ENCODE measurements at places on chromosomes 2 and 18.
A peak's percentile ranks its signal among the peaks of the same experiment; 100 is the strongest.

DNA sequence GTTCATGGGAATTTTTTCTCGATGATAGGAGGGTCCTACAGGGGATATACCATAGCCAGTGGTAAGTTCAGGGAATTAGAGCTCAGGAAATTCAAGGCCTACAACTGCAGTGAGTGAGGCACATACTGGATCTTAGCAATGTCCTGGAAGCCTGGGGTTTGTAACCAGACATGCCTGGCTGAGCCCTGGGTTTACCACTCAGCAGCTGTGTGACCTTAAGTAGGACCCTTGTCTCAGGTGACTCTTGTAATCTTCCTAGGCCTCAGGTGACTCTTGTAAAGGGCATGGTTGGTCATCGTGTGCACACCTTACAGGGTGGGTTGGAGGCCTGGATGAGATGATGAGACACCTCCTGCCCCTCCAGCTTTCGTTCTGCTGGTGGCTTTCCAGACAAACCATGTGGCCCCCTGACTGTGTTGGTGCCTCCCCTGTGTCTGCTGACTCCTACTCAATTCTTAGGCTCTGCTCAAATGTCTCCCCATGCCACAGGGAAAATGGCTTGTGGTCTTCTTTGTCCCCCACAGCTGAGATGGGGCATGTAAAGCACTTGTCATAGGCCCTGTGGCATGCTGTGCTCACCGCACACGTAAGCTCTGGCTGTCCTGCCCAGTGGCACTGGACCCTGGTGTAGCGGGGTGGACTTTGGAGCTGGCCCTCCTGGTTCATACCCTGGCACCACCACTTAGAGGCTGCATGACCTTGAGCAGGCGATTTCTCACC lies 94.1 kb downstream of the FHOD3 start:
- no peak for DNase-seq

DNA sequence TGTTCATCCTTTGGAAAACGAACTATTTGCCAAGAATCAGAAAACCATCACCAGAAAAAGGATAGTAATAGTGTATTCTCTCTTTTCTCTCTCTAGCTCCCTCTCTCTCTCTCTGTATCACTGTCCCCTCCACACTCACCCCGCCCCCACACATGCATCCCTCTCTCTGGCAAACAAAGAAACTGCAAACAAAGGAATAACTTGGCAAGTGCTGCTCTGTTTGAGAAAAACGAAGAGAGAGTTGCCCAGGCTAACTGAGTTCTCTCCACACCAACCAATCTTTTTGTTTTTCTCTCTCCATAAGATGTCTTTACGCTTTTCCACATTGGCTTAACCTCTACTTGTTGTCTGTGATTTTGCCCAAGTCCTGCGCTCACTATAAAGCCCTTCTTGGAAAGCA lies 316.2 kb downstream of the EPHA4 start:
- no peak for DNase-seq

DNA sequence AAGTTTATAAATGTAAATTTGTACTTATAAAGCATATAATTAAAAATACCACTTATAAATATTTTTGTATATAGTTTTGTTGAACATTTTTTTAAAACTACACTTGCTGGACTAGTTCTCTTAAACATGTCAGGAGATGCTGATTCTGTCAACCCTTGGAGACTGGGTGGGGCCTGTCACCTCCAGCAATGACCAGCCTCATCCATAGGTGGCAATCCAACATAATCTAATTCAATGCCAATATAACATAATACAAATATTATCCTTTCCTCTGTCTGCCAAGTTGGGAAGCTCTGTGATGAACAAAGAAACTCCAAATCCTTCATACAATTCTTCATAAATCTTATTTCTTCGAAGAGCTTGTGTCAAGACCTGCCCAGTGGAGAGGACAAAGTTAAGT lies 140.4 kb downstream of the RBMS1 start:
- DNase-seq: no peak

GRCh38 chr2:111946294-111947114 lies 48.1 kb downstream of the MERTK start:
- peak; percentile 14 for DNase-seq

- no peak for DNase-seq
Observed at GRCh38 chr2:182245963-182246362, 180.9 kb downstream of the PDE1A start.

DNA sequence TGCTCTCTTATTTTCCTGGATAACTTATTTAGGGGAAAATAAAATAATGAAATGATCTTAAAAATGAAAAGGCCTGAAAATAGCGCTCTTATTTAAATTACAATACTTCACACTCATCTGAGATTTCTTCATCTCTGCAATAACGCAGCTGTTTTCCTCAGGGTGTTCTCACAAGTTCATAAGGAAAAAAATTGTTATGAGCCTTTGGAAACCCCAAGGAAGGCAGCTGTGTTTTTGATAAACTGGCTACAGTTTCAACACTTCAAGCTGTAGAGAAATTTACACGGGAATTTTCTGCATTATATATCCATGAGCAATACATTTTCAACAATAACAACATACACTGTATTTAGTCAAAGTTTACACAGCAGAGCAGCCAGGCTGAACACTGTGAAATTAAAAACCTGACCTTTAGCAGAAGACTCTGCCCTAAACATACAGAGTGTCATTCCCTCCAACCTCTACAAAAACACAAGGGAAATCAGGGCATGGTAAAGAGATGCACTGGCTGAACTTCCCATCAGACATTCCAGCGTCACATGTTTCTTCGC lies 959.6 kb downstream of the SLC4A3 start:
- DNase-seq: no peak

GRCh38 chr2:236217926-236218325 lies 46.3 kb downstream of the ASB18 start:
- DNase-seq: no peak

GRCh38 chr2:2683606-2684224 lies 352.6 kb upstream of the MYT1L start:
- DNase-seq: no peak

- DNase-seq: peak; percentile 64
Observed at GRCh38 chr2:19256121-19256601, 102.3 kb downstream of the OSR1 start.

DNA sequence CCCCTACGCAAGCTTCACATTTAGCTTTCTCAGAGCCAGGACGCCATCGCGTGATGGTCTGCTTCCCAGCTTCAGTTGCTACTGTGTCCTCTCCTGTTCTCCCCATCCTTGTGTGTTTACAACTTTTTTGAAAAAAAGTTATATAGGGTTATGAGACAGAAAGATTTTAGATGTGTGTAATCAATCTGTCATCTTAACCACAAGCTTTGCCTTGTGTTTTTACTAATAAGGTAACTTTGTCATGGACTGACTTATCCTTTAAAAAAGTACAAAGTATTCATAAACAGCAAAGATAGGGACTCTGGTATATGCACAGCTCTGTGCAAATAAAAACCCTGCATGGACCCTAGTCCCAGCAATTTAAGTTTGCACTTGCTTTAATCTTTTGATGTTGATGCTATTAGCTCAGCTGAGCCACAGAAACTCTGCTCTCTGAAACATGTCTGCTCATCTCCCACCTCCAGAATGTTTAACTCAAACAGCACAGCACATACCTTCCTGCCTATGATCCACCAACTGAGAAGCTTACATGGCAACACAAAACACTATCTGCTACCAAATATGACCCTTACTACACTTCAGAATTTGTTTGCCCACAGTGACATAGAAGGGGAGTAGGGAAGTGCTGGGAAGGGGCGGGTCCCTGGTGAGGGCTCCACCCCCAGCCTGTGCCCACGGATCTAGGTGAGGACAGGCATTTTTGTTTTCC lies 42.7 kb downstream of the SAP130 start:
- no peak for DNase-seq

- no peak for DNase-seq
Observed at GRCh38 chr2:34949316-34949715, 1350.2 kb upstream of the FAM98A start.

GRCh38 chr2:182666674-182667314 lies 49.3 kb upstream of the DNAJC10 start:
- no peak for DNase-seq

DNA sequence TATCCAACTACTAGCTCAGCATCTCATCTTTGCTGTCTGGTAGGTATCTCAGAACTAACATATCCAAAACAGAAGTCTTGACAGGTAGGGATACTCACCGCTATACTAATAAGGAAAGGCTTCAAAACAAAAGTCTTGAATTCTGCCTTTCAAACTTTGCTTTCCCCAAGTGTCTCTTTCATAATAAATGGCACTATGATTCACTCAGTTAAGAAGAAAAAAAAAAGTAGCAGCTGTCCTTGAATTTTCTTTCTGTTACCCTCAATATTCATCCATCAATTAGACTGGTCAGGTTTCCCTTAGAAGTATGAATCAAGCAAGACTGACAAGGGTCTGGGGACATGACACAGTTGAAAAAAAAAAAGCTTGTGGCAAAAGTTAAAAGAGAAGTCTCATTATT lies 175.1 kb downstream of the GULP1 start:
- no peak for DNase-seq

DNA sequence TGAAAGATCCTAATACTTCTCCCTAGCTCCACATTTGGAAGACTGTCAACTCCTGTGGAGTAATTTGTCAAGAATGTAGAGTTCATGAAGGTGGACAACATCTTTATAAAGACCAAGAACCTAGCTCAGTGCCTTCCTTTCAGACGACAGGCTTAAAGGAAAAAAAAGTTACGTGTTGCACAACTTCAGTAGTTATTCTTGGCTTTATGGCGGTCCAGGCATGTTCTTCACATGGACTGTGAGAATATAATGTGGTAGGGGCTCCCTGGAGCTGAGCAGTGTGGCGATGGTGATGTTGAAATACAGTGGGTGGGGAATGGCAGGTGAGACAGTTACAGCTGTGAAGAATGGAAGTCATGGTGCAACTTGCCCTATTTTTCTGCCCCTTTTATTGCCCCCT lies 3.9 kb downstream of the TAF1B start:
- DNase-seq: no peak

GRCh38 chr2:178990533-178991241 lies 59.2 kb downstream of the CCDC141 start:
- DNase-seq: no peak

DNA sequence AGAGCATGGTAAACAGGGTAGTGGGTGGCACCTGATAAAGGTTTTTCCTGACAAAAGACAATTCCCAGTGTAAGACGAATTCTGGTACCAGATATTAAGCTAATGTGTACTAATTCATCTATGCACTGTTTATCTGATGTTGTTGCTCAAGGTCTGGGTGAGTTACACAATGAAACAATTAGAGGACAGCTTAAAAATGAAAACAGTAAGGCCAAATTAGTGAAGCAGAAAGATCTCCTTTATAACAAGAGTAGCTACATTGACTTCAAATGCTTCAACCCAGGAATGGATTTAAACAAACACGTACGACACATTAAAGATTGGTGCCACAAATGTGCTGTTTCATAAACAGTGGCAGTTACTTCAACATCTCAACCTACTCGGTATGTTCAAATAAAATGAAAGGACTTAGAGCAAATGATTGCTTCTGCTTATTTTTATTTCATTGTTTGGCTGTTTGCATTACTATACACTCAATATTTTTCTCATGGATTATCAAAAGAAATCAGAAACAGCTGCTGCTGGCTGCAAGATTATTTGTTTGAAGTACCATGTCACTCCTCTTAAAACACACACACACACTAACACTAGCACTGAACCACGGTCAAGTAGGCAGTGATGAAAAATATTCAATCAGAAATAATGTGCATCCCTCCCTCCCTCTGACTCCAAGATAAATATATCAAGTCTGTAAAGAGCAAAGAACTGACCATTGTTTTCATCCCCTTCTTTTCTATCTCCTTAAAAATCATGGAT lies 94.4 kb upstream of the RND3 start:
- no peak for DNase-seq

GRCh38 chr2:228509021-228509420 lies 327.5 kb upstream of the SPHKAP start:
- no peak for DNase-seq

DNA sequence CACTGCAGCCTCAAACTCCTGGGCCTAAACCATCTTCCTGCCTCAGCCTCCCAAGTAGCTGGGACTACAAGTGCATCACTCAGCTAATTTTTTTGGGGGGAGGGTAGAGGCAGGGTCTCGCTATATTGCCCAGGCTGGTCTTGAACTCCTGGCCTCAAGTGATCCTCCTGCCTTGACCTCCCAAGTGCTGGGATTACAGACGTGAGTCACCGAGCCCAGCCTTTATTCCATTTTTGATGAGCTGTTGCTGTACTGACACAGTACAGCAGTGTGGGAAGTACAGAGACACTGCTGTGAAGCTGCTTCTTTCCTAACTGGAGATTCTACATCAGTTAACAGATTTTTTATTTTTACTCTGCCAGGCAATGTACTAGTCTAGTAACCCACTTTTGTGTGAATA lies 18.8 kb downstream of the PTRHD1 start:
- DNase-seq: no peak

DNA sequence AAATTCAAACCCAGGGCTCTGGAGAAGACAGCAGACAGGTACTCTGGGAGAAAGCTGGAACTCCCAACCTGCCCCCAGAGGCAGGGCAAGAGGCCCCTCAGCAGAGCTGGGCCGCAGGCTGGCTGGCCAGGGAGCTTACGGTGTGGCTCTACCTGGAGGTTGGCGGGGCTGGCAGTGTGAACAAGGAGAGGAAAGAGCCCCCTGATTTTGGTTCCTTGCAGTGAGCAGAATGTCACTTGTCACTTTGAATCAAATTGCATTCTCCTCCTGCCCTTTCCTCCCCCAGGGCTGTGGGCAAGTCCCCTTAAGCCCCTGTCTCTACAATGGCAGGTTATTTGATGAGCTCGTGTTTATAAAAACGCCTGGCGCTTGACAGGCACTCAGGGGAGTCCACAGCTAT lies 32.6 kb downstream of the MYO7B start:
- no peak for DNase-seq

GRCh38 chr2:3491306-3491705 lies 28.0 kb downstream of the ADI1 start:
- no peak for DNase-seq

DNA sequence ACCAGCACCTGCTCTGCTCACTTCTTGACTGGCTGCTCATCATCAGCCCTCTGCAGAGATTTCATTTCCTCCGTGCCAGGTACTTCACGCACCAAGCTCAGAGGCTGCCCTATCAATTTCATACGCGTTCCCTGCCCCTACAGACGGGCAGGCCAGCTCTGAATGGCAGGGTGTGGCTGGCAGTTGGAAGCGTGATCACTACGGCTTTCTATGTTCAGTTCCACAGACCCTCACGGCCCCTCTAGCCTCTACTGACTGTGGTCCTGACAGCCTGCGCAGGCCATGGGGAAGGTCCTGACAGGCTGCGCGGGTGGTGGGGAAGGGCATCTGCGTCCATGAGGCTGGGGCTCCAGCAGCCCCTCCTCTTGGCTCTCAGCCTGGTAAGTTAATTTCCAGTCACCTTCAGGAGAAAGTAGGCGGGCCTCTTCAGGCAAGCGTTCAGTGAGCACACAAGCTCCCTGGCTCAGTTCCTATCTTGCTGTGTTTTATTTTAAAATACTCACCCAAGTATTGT lies 154.8 kb downstream of the ZNF236 start:
- DNase-seq: no peak

Data from RCC 7860 (cell line).